ENCODE measurements at places on chromosomes 5 and 9. TPM values are rescaled to one million over a fixed set of nuclear protein-coding genes. Genes with fewer than 3 reads are reported as not detected.

The IL9 gene
- 12.5 TPM for total RNA-seq

The ERBIN gene
- total RNA-seq: 40.9 TPM

The SLC45A2 gene
- not detected for total RNA-seq

The BHMT2 gene
- not detected for total RNA-seq

The DNAH5 gene
- not detected for total RNA-seq

The CEP72 gene
- 20.0 TPM for total RNA-seq

The CNTRL gene
- 59.4 TPM for total RNA-seq

The PCDH12 gene
- total RNA-seq: 0.33 TPM

The CDKN2B-AS1 gene
- total RNA-seq: 0.58 TPM

The TLR4 gene
- total RNA-seq: 0.48 TPM

The PHF24 gene
- 0.04 TPM for total RNA-seq

The DDX4 gene
- not detected for total RNA-seq

The PCDHA1 gene
- total RNA-seq: not detected

The OR2K2 gene
- not detected for total RNA-seq

The PCDHB13 gene
- total RNA-seq: not detected

The NIPAL4 gene
- total RNA-seq: 1.4 TPM

The TMC1 gene
- not detected for total RNA-seq

The TMEM215 gene
- total RNA-seq: not detected

The PTGES gene
- not detected for total RNA-seq

The HTR1A gene
- not detected for total RNA-seq

The TAS2R1 gene
- total RNA-seq: not detected

The IL13 gene
- total RNA-seq: 69.0 TPM

The PCDHGA11 gene
- total RNA-seq: not detected

The RAD50 gene
- total RNA-seq: 45.2 TPM

The STARD4 gene
- total RNA-seq: 32.0 TPM
